DMS 273 treated with DMSO at 0.1 percent for 48 hours (cell line): ENCODE measurements at places on chromosomes 4 and X.

DNA sequence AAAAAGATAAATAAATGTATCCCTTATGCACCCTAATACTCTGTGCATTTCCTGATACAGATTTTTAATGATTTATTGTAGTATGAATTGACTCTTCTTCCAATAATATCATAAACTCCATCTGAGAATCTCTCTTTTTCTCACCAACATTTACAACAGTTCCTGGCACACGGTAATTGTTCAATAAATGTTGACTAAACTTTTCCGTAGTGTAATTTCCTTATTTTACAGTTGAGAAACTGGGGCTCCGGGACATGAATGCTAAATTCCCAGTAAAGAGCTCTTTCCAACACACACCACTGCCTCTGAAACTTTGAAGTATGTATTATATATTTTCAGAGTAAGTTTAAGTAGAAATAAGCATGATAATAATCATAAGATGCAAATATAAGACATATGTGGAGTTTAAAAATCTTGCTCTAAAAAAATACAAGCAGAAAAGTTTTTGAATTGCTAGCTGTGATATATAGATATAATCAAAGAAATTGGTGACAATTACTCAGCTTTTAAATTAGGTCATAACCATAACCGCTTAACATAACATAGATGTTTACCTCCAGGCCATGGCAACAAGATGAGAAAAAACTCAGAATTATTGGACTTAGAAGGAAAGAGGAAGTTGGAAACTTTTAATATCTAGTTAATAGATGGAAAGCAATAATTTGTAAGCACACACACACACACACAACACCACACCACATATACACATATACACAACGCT, 28.2 kb upstream of the ANTXR2 start:
- DNase-seq, result no peak

DNA sequence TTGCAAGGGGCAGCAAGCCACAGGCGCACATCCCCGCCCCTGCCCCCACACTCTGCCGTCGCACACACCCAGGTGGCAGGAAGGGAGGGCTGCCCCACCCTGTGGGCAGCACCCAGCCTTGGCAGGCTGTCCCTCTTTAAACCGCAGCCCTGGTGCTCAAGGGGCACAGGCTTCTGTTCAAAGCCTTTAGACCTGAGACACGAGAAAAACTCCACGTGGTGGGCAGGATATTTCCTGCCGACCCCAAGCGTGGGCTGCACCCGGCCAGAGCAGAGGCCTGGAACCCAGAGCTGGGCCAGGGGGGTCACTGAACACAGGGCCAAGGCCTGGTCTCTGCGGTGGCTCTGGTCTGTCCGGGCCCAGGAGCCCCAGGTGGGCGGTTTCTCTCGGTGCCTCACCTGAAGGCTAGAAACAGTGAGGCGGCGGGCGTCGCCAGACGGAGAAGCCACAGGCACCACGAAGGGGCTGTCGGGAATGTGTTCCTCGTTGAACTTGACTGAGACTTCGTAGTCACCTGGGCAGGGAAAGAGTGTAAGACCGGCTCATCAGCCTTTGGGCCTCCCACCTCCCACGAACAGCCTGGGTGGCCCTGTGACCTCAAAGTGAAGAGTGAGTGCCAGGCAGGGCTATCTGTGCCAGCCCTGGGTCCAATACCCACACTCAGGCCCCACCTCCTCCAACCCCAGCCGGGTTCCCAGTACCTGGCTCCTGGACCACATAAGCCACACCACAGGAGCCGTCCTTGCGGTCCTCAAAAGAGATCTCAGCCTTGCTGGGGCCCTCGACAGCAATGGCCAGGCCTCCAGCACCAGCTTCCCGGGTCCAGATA, 23.0 kb downstream of the FLNA start:
- no peak for DNase-seq

DNA sequence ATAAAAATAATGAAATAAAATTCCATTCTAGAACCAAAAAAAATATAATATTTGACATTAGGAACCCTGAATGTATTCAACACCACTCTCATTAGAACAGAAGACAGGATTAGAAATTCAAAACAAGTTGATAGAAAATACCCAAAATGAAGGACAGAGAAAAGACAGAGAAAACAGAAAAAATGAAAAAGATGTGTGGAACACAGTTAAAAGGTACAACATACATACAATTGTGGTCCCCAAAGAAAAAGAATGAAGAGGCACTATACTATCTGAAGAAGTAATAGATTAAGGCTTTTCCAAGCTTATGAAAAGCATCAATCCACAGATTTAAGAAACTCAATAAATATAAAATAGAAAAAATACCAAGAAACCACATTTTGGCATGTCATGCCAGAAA, 16.4 kb downstream of the ANKRD50 start:
- DNase-seq, result no peak

DNA sequence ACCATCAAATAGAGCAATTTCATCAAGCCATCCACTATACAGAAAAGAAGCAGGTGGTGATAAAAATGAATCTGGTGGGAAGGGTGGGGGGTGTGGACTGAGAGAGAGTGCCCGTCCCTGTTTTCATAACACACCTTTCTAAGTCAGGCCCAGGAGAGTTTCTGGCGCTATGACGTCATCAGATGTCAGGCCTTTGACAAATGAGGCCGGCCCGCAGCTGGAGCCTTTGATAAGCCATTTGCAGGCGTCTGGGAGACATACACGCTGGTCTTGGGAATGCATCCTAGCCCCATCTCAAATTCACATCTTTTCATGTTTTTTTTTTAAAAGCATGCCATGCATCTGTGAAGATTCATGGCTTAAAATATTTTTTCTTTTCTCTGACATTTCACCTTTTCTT, 404.5 kb downstream of the BCOR start:
- no peak for DNase-seq

DNA sequence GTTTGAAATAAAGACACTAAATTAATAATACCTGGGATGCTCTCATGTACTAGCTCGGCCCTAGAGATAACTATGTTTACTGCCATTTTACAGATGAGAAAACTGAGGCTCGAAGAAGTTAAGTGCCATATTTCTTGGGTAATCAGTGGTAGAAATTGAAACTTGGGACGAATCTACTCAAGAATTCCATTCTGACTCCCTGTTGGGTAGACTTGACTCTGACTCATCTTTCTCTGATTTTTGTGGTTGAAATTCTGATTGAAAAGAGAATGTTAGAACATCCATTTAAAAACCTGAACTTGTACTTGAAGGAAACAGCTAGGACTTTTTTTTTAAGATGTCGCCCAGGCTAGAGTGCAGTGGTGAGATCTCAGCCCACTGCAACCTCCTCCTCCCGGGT, 50.1 kb upstream of the NSUN7 start:
- DNase-seq, result no peak

DNA sequence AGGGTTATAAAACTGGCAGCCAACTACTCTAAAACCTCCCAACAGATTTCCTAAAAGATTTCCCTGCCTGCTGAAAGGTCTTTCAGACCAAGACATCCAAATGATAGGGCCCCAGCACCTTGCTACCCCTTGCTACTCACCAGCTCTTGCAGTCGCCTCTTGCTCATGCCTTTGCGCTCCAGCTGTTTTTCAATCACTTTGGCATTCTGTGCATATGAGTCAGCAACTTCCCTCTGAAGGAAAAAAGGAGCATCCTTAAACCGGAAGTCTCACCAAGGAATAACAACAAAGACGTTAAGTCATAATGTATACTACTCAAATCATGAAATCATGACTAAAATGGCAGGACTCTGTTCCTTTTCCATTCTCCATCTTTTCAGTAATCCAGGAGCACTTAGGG, 24.0 kb downstream of the STEEP1 start:
- DNase-seq, result no peak

DNA sequence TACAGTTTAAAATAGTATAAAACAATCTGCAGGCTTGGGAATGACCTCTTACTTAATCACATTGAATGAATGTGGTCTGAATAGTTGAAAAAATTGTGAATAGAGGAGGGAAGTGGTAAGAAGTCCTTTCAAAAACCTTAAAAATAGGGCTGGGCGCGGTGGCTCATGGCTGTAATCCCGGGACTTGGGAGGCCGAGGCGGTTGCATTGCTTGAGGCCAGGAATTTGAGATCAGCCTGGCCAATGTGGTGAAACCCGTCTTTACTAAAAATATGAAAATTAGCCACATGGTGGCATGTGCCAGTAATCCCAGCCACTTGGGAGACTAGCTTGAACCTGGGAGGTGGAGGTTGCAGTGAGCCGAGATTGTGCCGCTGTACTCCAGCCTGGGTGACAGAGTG, 36.5 kb downstream of the HERC3 start:
- no peak for DNase-seq

GRCh38 chr4:17316566-17316965, 195.3 kb downstream of the QDPR start:
- no peak for DNase-seq

GRCh38 chr4:184250795-184251669, 33.4 kb upstream of the ENPP6 start:
- DNase-seq, result peak; percentile 4

GRCh38 chr4:137640156-137640837, 108.0 kb upstream of the PCDH18 start:
- DNase-seq, result no peak

GRCh38 chr4:94228493-94229216, 21.0 kb downstream of the SMARCAD1 start:
- DNase-seq, result no peak
